ENCODE measurements at places on chromosomes 13 and 19.

- DNase-seq, result no peak
Measured at GRCh38 chr19:29918891-29919290, 23.1 kb upstream of the URI1 start.

DNA sequence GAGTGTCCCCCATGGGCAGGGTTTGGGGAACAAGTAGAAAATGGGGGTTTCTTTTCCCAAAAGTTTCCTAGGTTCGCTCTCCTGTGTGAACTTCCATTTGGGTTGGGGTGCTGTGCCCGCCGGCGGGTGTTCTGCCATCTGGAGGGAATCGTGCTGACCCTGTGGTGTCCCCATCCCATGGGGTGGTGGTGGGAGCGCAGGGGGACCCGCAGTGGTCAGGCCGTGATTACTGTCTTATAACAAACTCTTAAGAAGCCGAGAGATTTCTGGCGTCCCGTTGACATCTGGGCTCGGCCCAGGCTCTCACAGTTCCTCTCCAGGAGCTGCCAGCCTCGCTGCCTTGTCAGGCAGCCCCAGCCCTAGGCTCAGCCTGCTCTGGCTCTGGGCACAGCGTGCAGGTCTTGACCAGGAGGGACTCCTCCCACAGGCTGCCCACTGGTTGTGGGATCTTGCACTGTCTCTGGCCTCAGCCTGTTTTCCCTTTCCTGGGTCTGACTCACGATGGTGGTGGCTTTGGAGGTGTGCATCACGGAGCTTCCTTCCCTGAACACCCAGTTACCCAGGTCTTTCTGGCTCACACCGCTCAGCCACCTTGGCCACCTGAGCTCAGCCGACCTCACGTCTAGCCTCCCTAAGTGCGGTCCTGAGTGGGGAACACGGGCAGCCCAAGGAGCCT lies 34.5 kb downstream of the PLEKHJ1 start:
- no peak for DNase-seq

DNA sequence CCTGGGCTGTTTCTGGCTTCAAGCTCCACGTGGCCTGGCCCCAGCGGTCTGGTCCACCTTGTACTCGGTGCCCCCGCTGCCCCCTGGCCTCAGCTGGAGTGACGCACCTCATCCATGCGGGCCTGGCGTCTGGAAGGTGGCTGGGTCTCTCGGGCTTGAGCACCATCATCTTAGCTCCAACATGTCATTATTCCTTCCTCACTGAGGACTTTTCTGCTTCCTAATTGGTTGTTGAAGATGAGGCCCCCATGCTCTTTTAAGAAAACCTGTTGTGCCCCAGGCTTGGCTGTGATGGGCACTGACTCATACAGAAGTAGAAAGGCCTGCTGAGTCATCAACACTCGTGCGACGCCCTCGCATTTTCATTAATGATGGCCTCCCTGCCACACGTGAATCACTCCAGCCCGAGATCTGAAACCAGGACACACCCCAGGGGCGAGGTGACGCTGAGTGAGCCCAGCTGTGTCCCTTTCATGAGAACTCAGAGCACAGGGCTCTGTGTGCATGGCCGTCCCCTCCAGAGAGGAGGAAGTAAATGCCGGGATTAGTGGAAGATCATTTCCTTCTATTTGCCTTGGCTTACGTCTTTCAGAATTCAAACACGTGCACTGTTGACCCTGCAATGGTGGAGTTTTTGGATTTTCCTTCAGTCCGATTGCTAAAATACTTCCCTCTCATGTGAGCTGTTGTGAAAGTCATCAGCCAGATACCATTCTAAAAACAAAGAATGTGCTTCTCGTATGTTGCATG lies 14.0 kb upstream of the GJA3 start:
- DNase-seq, result peak; percentile 98

GRCh38 chr13:114077933-114078325 lies 54.5 kb downstream of the RASA3 start:
- no peak for DNase-seq

- DNase-seq, result no peak
Measured at GRCh38 chr19:2353159-2353886, 6.7 kb upstream of the TMPRSS9 start.

DNA sequence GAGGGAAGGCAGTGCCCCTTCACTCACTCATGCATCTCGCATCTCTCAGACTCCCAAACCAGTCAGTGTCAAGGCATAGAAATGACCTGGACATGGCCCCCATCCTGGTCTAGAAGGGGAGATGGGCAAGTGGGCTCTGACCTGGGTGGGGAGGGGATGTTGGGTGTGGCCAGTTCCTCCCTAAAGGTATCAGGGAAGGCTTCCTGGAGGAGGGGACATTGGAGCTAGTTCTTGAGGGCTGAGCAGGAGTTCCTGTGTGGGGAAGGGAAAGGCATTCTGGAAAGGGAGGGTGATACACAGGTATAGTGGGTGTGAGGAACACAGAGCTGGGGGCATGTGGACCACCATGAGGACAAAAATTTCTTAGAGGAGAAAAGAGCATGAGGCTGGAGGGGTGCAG lies 4.0 kb downstream of the IL4I1 start:
- DNase-seq, result no peak

GRCh38 chr13:111402441-111402840 lies 82.0 kb downstream of the TEX29 start:
- DNase-seq, result no peak

DNA sequence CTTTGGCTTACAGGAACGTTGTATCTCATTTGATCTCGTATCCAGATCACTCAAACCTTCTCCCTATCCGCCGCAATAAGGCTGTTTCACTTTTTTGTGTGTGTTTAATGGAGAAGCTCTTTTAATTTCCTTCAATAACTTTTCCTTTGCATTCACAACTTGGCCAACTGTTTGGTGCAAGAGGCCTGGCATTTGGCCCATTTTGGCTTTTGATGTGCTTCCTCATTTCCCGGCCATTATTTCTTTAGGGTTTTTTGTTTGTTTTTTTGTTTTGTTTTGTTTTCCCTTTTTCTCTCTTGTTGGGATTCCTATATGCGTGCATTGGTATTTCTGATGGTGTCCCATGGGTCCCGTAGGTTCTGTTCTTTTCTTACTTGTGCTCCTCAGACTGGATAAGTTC lies 6.1 kb upstream of the UPF3A start:
- peak; percentile 30 for DNase-seq

GRCh38 chr19:5579697-5580096 lies 11.9 kb upstream of the TINCR start:
- DNase-seq, result no peak

GRCh38 chr19:15469513-15470297 lies 5.4 kb upstream of the RASAL3 start:
- DNase-seq, result peak; percentile 55

GRCh38 chr13:99199541-99200431 lies 868 bp upstream of the UBAC2 start:
- no peak for DNase-seq

- no peak for DNase-seq
Measured at GRCh38 chr19:58535857-58536256, 8.0 kb upstream of the TRIM28 start.
